Stimulated activated CD4-positive, alpha-beta T cell treated with anti-CD3 and anti-CD28 coated beads, Interleukin-4, amount 100 ng/mL, for 48 hours (primary cell): ENCODE measurements at places on chromosomes 16 and 17.

DNA sequence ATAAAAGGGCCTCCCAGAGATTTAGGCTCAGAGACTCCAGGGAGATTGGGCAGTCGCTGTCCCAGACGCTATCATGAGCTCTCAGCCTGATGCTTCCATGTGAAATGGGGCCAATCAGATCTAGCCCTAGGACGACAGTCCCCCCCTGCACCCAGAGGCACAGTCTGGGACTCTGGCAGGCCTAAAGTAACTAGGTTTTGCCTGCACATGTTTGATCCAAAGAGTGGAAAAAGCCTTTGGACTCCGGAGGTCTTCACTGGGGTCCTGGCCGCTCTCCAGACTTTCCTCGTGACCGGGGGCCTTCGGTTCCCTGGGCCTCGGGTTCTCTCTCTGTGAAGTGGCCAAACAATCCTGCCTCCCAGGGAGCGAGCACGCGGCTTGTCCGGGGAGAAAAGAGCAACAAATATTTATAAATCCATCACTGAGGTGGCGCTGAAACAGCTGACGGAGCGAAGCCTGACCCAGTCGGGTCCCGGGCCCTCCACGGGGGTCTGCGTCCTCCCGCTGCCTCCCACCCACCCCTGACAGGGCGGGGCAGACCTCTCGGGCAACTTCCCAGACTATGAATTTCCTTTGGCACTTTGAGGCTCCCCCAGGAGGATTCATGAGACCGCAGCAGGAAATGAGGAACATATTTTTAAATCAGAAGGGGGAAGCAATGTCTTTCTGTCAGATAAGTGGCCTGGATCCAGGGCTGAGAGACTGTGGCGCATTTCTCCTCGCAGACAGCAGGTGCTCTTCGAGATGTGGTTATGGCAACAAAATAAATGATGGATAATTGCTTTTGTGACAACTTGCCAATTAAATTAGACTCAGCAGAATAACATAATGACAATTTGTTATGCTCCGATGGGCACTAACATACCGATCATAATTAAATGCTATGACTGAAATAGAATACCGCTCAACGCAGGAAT, 38.9 kb downstream of the MRPS23 start:
- no peak for DNase-seq

GRCh38 chr17:42679492-42680330, 1.9 kb downstream of the CCR10 start:
- peak; percentile 66 for DNase-seq

GRCh38 chr16:86722970-86723369, 144.6 kb downstream of the FOXL1 start:
- no peak for DNase-seq

GRCh38 chr17:41530062-41531048, 2.2 kb upstream of the KRT19 start:
- DNase-seq, result no peak

GRCh38 chr17:56171186-56171959, 18.1 kb downstream of the ANKFN1 start:
- no peak for DNase-seq

GRCh38 chr16:79767421-79768275, 167.1 kb upstream of the MAF start:
- DNase-seq, result no peak

GRCh38 chr17:74430706-74431567, 951 bp upstream of the GPRC5C start:
- no peak for DNase-seq

GRCh38 chr17:69630056-69630635, 215.6 kb downstream of the MAP2K6 start:
- no peak for DNase-seq

- no peak for DNase-seq
These were observed 115.6 kb downstream of the CCDC182 start for GRCh38 chr17:57629470-57629869.

GRCh38 chr17:28571361-28572122, at the start of gene PIGS:
Gene PIGS (minus strand): TSS chr17:28571524. CDS start chr17:28571496, 28 bp downstream.
- DNase-seq, result peak; percentile 91

DNA sequence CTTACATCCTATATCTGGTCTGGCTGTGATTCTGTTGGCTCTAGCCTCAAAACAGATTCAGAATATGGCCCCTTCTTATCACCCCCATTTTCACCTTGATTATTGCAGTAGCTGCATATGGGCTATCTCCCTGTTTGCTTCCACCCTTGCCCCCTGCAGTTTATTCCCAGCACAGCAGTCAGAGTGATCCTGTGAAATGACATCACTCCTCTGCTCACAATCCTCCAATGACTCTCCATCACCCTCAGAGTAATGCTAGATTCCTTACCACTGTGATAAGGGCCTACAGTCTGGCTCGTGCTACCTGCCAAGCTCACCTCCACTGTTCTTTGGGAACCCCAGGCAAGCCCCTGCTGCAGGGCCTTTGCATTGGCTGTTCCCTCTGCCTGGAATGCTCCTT, 92.5 kb downstream of the ASIC2 start:
- DNase-seq, result no peak
